Fibroblast of skin of scalp (primary cell): ENCODE measurements at places on chromosomes 3 and 15.

DNA sequence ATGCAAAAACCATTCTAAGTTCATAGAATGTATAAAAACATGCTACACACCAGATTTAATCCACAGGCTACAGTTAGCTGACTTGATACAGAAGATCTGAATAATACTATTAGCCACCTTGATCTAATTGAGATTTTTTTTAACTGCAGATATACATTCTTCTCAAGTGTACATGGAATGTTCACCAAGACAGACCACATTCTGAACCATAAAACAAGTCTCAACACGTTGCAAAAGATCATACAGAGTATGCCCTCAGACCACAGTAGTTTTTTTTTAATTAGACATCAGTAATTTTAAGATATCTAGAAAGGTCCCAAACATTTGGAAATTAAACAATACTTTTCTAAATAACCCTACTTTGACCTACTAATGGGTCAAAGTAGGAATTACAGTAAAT, 83.3 kb downstream of the FGF7 start:
- DNase-seq, result no peak

DNA sequence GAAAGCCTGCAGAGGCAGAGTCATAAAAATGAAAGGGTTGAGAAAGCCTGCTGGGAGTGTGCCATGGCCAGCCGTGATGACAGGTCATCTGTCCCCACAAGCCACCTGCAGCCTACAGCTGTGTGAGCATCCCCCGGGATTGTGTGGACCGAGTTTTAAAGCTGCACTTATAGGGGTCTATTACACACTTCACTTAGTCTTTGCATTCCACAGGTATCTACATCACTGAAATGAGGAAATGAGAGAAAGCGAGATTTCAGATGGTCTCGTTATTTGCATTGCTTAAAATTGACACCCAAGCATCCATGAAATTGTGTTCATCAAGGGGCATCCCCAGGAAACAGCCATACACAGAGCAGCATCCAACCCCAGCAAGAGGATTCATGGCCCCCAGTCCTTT, 137.6 kb upstream of the TRIM42 start:
- no peak for DNase-seq

DNA sequence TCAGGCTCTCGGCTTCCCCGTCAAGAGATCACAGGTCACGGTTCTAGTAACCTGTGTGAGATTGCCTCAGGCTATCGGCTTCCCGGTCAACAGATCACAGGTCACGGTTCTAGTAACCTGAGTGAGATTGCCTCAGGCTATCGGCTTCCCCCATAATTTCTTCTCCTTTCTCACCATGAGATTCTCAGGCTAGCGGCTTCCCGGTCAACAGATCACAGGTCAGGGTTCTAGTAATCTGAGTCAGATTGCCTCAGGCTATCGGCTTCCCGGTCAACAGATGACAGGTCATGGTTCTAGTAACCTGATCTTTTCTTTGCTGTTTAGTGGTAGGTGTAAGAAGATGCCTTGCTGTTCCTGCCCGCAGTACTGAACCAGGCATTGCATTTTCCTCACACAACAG, 418.2 kb upstream of the ZNF717 start:
- DNase-seq, result no peak

DNA sequence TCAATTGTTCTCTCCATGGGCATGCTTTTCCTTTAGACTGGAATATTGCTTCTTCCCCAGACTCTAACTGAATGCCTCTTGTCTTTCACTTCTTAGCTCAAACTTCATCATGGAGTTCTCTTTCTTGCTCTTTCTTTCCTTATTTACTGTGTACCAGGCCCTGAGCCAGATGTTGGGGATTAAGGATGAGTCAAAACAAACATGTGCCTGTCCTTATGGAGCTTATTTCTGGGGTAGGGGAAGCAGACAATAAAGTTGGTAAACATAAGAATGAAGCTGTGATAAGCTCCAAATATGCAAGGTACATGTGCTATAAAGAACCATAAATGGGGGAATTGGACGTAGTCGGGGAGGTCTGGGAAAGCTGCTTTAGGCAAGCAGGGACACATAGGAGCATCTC, 145.8 kb downstream of the ALDH1A2 start:
- DNase-seq, result no peak

GRCh38 chr15:41585127-41586047, 26.4 kb downstream of the TYRO3 start:
- DNase-seq, result peak; percentile 64

DNA sequence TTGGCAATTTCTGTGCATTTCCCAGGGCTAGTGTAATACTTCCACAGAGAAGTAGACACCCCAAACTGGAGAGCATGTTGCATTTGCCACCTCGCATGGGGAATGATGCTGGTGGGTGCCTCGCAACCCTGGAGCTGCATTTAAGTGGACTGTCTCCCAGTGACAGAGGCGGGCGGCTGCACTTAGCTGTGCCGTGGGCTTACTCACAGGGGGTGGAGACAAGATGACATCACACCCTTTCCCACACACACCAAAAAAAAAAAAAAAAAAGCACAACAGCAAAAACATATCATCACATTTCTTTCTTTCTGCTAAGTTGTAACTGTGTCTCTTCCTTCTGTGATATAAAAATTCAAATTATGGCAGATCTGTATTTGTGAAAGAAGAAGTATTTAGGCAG, at the start of gene ABI3BP:
Gene ABI3BP (minus strand): TSS at position 113 of the 400 bp plus-strand sequence. CDS start 37 bp downstream, at position 76.
- peak; percentile 89 for DNase-seq

DNA sequence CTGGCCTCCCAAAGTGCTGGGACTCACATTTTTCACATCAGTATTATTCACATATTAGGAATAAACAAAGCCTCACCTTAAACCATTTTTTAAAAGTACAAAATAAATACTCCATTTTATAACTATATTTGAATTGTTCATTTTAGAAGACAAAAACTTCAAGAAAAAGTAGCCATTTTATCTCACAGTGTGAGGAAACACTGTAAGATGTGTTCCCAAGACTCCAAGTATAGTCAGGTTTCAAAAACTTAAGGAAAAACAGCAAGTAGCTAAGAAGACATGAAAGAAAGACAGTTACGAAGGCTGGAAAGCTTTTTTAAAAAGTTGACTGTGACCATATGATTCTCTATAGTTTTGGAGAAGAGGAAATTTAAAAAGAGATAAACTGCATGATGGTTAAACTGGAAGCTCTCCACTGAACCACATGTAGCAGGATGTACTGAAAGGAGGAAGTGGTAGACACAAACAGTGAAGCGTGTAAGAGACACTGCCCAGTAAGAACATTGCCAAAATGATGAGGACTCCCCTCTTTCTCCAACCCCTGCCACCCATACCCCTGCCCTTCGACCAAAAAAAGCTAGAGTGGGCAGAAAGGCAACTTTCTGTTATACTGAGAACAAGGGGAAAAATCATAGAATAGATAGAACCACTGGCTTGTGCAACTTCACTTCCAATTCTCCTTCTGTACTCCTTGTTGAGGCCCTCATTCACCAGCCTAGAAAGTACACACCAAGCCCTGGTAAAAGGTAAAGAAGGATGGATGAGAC, 6.2 kb upstream of the TMF1 start:
- no peak for DNase-seq

- no peak for DNase-seq
These were observed 269.8 kb downstream of the THSD4 start for GRCh38 chr15:71385026-71385425.

DNA sequence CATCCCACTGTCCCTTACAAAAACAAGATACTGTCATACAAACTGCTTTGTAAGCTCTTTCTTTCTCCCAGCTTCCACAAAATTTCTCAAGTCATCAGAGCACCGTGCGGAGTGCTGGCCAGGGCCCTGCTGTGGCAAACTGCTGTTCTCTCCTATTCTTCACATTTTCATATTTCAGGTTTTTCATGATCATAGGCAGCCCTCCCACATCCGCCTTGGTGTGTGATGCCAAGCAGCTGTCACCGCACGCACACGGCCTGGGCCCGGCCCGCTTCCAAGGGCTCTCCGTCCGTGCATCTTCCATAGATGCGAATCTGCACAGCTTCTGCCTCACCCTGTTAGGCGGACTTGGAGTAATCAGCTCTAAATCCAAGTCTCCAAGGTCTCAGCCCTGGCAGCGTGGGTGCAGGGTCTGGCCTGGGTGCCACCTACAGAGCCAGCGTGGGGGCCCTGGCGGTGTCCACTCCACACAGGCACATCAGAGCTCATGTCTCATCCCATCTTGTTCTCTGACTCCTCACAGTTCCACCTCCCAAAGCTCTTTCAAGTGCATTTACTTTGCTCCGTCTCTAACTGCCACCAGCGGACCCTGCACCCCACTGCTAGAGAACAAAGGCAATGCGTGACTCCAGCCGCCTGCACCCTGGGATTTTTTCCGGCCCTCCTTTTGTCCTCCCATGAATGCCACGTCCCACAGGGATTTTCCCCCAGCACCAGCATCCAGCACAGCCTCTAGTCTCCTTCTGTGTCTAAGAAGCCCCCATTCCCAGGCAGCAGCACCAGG, 27.2 kb downstream of the CYFIP1 start:
- DNase-seq, result peak; percentile 26

- no peak for DNase-seq
These were observed 154.3 kb downstream of the PLCL2 start for GRCh38 chr3:17038900-17039553.

GRCh38 chr15:60275624-60276023, 122.2 kb downstream of the ANXA2 start:
- no peak for DNase-seq

DNA sequence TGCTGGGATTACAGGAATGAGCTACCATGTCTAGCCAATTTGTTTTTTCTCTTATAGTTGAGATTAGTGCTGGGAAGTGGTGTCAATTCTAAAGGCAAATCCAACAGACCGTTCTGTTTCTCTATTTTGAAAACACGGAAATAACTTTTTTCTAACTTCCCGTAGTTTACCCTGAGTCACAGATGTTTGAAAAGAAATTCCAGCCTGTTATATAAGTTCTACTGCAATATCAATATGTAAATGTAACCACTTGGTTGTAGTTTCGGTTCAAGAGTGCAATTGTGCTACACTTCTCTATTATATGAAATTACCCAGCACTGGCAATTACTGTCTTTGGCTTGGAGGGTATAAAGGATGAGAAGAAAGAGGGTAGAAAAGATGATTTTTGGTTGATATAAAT, 22.3 kb upstream of the GNB4 start:
- DNase-seq, result no peak

DNA sequence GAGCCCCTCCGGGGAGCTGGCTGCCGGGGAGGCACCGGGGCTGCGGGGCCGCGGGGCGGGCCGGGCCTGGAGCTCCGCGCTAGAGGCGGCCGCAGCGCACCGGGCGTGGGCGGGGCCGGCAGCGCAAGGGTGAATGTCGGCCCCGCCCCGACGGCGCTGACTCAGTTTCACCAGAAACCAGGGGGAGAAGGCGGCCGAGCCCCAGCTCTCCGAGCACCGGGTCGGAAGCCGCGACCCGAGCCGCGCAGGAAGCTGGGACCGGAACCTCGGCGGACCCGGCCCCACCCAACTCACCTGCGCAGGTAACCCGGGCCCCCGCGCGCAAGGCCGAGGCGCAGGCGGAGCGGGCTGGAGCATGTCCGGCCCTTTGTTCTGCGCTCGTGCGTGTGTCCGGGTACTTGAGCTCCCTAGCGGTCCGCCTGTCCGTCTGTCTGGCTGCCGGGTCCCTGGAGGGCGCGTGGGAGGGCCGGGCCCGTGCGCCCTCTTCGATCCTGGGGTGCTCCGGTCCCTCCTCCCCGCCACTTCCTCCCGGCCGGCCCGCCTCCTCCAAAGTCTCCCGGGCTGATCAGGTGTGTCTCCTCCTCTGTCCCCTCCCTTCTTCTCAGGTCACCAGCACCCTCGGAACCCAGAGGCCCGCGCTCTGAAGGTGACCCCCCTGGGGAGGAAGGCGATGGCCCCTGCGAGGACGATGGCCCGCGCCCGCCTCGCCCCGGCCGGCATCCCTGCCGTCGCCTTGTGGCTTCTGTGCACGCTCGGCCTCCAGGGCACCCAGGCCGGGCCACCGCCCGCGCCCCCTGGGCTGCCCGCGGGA, at the start of gene SPINT1:
Gene SPINT1 (plus strand): TSS at position 164 of the 811 bp plus-strand sequence. CDS start 507 bp downstream, at position 671.
- DNase-seq, result no peak

DNA sequence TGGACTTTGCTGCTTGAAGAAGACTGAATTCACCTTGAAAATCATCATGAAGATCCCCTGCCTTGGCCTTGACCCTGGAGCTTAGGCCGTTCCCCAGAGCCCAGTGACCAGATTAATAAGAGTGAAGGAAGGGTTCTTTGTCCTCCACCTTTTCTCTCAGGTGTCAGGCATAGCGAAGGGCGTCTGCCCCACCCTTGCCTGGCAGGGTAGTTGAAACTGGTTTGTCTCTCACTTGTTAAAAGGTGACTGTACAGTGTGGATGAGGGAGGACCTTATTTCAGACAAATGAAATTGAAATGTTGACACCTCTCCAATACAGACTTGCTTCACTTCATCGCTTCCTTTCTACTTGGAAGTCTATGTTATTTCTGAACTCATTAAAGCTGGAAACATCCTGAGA, 223.7 kb upstream of the BHLHE40 start:
- no peak for DNase-seq

DNA sequence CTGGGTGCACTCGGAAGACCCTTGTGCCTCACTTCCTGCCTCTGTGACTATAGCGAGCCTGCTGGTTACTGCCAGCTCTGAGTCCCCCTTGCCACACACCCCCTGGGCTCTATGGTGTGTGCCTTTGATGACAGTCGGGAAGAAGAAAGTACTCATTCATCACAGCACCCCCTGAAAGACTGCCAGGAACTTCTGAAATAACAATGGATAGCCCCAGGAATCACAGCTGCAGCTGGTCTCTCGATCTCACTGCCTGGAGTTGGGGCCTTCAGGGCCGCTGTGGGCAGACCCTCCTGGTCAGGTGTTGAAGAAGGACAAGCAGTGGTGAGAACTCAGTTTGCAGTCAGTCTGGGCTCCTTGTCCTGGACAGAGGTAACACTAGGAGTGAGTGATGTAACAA, 9.8 kb upstream of the RPP14 start:
- DNase-seq, result no peak

DNA sequence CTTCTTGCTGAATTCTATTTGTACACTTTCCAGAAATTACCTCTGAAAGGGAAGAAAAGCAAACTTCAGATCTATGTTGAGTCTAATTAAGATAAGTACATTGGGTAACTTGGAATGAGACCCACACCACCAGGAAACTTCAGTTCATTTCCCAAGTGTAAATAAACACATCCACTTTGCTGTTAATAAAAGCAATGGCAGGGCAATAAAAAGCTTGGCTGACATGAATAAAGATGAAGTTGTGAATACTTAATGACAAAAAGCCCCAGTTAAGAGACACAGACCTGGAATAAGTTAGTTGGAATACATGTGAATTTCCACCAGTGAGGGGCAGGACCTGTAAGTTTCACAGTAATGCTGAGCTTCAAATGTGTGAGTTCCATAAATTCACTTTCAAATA, 83.3 kb downstream of the MEX3B start:
- no peak for DNase-seq

GRCh38 chr15:37941779-37942178, 7.3 kb downstream of the TMCO5A start:
- DNase-seq, result no peak

DNA sequence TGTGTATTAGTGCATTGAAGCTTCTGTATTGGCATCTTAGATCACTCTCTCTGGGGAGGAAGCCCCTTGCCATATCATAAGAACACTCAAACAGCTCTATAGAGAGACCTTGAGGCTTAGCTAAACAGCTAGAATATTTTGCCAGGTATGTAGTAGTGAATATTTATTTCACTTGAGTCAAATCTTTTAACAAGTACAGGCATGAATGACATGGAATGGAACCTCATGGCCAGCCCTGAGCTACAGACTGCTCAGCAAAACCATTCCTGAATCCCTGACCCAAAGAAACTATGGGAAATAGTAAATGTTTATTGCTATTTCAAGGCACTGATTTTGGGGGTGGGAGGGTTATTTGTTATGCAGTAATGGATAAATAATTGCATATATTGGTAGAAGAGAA, 604.8 kb downstream of the MECOM start:
- DNase-seq, result no peak
